ENCODE measurements at places on chromosomes 1 and 21.

DNA sequence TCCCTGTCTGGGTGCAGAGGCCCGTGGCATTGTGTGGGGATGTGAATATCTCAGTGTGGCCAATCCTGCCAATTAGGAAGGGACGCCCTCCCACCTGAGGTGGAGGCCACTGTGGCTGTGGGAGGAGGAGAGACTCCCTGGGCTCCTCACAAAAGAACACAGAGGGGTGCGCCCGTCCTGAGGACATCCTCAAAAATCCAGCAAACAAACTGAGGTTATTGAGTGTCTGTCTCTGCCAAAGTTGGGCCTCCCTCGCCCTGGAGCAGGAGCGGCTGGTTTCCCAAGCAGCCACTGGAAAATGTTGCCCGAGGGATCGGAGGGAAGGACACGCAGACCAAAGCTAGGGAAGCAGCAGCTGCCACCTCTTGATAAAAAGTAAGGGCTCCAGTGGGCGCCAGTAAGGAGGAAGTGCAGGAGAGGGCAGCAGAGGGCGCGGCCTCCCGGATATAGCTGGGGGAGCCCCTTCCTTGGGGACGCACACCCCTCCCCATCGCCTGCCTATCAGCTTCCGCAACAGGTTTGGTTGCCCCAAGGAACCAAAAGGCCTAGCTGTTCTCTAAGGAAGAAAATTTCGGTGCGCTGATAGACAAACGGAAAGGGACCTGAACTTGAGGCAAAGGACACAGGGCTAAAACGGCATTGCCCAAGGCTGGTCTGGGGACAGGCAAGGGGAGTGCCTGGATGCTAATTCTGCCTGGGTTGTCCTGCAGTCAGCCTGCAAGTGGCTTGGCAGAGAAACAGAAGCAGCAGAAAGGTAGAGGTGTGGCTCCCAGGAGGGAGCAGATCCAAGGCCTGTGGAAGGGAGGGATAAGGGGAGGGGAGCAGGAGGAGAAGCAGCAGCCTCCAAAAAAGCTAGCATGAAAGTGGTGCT lies 1.7 kb upstream of the GRIK3 start:
- DNase-seq = no peak

GRCh38 chr1:50774759-50775351 lies 185.2 kb downstream of the FAF1 start:
- no peak for DNase-seq

- DNase-seq = no peak
Observed at GRCh38 chr1:65011983-65012382, 45.6 kb upstream of the JAK1 start.

DNA sequence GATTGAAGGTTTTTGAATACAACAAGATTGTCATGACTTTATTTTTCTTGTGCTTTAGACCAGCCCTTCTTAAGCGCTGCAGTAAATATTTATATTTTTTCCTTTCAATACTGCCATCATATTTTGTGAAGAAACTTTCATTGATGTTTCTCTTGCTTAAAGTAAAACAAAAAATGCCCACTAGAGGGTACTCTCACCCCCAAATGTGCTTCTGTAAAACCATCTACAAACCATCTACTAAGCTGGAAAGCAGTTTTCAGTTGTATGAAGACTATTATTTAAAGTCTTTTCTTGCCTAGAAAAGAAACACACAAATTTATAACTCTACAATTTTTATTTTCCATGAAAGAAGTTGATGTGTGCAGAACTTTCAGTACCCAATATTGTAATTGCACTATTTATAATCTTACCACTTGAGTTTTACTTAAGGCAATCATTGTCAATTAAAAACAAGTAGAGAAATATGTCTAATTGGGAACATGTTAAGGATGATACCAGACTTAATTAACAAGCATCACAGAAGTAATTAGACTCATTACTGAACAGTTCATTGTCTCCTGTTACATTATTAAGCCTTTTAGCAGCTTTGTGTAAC lies 10.7 kb downstream of the LEPR start:
- no peak for DNase-seq

DNA sequence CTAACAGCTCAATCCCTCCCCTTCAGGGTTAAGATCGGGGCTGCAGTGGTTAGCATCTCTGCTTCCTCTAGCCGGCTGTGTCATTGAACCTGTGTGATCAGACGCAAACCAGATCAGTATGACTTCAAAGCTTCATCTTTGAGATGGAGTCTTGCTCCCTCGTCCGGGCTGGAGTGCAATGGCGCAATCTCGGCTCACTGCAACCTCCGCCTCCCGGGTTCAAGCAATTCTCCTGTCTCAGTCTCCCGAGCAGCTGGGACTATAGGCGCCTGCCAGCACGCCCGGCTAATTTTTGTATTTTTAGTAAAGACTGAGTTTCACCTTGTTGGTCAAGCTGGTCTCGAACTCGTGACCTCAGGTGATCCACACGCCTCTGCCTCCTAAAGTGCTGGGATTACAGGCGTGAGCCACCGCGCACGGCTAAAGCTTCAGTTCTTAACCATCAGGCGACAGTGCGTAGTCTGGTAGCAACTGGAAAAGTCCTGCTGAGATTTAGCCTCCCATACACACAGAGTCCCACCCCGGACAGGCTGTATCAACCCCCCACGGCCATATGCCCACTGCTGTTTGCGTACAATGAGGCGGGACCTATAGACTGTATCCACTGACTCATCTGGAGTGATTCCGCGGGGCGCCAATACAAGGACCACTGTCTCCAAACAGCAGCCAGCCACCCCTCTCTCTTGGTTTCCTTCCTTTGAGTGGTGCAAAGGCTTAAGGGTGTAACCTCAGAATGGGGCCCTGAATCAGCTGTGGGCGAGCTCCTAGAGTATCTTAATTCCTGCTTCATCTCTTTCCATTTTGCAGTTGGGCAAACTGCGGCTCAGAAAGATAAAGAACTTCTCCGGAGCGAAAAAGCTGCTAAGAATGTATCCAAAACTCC lies 23.3 kb downstream of the CELA3A start:
- DNase-seq = peak; percentile 75

DNA sequence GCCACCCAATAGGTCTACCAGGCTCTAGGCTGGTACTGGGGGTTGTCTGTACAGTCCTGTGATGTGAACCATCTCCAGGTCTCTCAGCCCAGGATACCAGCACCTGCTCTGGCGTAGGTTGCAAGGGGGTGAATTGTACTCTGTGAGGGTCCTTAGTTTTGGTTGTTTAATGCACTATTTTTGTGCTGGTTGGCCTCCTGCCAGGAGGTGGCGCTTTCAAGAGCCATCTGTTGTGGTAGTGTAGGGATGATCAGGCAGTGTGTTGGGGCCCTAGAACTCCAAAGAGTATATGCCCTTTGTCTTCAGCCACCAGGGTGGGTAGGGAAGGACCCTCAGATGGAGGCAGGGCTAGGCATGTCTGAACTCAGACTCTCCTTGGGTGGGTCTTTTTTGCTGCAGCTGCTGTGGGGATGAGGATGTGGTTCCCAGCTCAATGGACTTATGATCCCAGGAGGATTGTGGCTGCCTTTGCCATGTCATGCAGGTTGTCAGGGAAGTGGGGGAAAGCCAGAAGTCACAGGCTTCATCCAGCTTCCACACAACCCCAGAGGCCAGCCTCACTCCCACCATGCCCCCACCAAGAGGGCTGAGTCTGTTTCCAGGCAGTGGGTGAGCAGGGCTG lies 301.8 kb upstream of the CHRM3 start:
- DNase-seq = no peak

DNA sequence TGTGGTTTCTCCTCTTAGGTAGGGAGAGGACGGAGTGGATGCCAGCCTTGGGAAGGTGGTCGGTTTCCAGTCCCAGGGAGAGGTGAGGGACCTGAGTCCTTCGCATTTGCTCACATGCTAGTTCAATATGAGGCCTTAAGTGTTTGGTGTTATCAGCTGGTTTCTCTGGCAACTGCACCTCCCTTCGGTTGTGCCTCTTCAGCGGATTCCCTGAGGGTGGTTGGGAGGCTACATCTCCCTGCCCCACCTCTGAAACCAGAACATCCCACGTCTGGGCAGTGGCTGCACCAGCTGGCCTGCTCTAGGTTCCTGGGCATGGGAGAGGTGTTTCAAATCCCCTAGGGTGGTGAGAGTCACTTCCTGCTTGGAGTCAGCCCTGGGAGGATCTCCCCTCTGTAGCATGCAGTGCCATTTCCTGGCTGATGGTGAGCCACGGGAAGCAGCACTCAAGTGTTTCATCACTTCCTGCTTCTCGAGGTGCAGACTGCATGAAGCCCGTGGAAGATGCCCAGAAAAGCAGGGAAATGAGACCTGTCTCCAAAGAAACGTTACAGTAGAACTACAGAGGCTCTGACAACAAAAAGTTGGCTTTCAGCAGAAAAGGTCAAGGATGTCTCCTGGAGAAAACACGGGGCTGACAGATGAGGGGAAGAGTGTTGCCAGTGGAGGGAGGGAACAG lies 4.5 kb downstream of the TMEM125 start:
- no peak for DNase-seq

DNA sequence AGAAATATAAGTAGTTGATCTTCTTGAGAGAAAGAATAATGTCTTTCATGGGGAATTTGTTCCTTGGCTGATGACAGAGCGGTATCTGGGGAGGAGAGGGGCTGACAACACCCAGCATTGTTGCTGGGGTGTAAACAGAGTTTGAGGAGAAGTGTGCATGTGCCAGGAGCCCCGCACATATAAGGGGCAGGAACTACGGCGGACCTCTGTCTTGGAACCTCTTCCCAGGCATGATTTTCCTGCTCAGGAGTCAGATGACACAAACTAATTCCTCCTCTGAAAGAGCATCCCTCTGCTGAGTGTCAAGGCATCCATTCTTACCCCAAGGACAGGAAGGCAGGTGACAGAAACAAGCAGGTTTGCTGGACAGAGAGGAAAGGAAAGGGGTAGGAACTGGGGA lies 119.1 kb downstream of the TPTE start:
- DNase-seq = no peak

GRCh38 chr1:56908619-56909221 lies 54.1 kb downstream of the C8A start:
- DNase-seq = no peak

DNA sequence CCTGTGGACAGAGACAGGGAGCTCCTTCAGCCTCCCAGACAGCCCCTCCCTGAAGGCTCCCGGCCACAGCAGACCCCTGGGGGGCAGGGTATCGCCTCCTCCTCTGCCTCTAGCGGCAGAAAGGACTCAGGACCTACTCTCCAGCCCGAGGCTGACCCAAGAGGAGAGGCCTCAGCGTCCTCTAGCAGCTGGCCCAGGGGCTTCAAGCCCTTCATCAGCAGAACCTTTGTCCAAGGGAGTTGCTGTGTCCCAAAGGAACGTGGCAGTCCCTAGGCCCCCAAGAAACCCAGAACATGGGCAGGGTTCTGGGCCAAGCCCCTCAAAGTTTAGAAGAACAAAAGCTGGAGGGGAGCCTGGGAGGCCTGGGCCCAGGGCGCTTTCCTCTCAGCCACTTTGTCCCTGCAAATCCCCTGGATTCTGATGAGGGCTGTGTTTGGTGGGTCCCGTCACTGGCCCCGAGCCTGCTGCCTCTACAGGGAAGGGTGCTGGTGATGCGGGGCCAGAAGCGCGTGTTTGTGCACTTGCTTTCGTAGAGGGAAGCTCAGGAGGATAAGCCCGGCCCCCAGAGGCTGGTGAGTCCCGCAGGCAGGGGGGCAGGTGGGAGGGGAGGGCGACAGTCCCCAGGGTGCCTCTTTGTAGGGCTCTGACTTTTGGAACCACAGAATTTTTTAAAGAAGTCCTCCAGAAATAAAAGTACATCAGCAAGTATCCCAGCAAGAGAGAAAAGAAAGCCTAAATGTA lies 13.3 kb downstream of the ITGB2 start:
- no peak for DNase-seq

GRCh38 chr1:38009088-38009840 lies 3.3 kb upstream of the UTP11 start:
- DNase-seq = no peak

- DNase-seq = no peak
Observed at GRCh38 chr1:86365896-86366295, 30.2 kb downstream of the ODF2L start.

DNA sequence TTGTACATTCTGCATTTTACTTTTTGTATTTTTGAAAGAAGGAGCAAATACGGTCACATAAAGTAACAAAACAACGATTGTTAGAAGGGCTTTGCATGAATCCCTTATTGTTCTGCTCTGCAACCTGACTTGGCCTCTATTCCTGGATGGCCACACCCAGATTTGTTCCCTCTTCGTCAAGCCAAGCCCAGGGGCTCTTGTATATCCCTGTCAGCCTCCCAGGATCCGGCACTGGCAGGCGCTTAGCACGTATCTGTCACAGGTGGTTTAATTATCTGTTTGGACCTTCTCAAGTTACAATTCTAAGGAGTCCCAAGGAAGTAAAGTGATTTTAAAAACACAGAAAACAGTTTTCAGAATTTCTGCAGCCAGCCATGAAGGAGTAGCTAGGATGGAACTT lies 28.0 kb downstream of the CRYAA start:
- DNase-seq = no peak

DNA sequence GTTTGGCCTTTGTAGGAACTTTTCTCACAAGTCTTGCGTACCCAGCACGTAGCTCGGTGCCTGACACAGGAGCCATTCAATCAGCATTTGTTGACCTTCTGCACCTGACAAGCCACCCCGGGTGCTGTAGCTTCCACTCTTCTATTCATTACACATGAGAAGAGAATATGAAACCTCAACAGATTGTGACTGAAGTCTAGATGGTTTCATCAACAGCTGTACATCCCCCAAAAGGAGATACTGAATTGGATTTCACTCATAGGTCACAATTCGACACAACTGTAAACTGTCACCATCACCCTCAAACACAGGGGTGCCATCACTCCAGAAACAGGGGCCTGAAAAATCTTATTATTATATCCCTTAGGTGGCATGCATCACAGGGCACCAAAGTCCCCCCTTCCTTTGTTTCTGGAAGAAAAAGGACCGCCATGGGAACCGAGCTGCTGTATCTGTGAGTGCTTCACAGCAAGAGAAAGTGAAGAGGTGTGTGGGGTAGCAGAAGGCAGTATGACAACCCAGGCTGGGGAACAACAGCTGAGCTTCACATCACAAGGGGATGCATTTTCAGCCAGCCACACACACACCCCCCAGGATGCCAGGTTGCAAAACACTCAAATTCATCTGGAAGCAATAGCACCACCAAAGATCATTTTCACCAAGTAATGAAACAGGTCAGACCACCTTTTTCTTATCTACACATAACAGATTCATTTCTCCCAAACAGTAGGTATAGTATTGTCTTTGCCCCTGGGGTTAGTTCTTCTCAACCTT lies 225.7 kb downstream of the TOMM20 start:
- no peak for DNase-seq

GRCh38 chr1:5814046-5814619 lies 178.1 kb downstream of the NPHP4 start:
- no peak for DNase-seq

DNA sequence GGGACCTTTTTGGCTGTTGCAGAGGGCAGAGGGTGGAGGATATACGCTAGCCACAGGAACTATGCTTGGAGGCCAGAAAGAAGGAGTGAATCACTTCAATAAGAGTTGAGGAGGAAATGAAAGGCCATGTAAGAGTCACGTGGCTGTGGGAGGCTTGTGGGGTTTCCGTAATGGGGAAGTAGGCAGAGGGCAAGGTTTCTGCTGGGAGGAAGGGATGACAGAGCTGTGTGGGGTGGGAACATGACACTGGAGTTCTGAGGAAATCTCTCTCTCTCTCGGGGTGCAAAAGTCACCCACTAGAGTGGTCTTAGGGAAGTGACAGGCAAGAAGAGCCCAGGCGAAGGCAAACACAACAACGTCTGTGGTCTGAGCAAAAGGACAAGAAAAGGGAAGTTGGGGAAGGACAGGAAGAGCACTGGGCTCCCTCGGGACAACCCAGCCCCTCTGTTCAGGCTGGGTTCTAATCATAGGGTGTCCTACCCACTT lies 3.9 kb upstream of the CD1C start:
- DNase-seq = no peak
